Liver (tissue), 10 donors: ENCODE measurements at places on chromosomes 16 and 17.
A peak's percentile ranks its signal among the peaks of the same experiment; 100 is the strongest.

GRCh38 chr17:56678249-56679114, 85.0 kb downstream of the NOG start:
- no peak for DNase-seq

DNA sequence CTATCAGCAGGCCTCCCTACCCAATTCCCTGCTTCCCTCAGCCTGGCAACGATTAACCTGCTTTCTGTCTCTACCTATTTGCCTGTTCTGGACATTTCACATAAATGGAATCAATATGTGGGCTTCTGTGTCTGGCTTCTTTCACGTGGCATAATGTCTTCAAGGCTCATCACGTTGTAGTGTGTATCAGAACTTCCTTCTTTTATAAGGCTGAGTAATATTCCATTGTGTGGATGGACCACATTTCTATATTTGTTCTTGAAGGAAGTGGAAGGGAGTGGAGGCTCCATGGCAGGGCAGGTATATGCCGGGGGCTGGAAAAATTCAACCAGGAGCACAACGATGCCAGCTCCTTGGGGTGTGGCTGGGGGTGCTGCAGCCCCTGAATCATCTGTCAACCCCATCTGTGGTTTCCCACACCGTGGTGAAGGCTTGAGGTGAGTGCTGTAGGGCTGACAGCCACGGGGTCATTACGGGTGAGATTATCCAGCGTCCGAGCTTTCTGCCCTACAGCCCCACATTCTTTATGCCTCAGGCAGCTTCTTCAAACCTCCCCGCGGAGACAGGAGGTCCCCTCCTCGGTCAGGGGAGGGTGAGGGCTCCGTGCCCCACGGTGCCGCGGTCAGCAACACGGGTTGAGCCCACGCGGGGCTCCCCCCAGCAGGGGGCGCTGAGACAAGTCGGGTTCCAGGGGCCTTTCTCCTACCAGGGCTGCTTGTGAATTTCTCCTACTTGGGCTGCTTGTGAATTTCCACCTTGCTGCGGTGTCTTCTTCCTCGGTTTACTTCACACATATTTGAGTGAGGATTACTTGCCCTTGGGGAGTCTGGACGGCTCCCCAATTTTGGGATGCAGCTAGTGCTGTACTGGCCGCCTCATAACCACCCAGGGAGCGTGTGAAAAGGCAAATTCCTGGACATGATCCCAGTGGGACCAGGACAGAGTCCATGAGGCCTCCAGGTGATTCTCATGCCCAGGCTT, 18.3 kb upstream of the WFIKKN2 start:
- peak; percentile 68 for DNase-seq

DNA sequence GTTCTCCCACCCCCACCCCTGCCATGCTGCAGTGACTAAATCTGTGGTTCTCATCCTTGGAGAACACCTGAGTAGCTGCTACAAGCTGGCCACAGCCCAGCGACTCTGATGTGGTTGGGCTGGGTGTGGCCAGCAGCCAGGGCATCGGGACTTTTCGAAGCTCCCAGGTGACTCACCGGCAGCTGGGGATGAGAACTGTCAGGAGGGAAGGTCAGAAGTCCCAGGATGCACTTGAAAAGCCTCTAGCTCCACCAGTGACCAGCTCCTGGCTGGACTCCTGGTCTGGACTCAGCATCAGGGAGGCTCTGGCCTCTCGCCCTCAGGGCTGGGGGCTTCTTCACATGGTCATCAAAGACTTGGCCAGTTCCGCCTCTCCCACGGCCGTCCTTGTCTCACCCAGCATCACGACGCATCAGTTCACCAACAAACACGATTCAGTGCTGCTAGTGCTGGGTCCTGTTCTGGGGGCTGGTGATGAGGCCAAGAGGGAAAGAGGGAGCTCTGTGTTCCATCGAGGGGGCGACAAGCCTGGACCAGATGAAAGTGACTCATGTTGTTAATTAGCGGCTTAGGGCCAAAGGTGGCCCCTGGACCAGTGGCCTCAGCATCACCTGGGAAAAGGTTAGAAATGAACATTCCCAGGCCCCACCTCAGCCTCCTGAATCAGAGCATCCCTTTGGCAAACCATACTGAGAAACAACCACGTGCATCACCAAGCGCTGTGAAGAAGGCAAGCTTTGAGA, 3.9 kb upstream of the C17orf99 start:
- peak; percentile 35 for DNase-seq

GRCh38 chr16:86151239-86151851, 252.4 kb downstream of the IRF8 start:
- no peak for DNase-seq

DNA sequence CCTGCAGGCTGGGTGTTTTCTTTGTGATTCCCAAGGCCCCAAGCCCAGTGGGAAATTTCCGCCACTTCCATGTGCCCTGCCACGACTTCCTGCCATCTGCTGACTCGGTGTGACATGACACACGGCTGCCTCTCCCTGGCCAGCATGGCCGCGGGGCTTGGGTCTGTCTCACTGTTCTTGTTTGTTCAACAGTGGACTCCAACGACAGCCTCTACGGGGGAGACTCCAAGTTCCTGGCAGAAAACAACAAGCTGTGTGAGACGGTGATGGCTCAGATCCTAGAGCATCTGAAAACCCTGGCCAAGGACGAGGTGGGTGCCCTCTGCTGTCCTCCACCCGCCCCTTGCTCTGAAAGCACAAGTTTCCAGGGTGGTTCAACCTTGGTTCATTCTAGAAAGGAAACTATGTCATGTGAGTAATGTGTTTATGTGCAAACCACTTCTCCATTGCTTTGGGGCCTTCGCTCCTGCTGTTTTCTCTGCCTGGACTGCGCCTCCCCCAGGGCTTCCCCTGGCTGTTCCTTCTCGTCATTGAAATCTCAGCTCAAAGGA, 26.8 kb downstream of the KNOP1 start:
- no peak for DNase-seq

DNA sequence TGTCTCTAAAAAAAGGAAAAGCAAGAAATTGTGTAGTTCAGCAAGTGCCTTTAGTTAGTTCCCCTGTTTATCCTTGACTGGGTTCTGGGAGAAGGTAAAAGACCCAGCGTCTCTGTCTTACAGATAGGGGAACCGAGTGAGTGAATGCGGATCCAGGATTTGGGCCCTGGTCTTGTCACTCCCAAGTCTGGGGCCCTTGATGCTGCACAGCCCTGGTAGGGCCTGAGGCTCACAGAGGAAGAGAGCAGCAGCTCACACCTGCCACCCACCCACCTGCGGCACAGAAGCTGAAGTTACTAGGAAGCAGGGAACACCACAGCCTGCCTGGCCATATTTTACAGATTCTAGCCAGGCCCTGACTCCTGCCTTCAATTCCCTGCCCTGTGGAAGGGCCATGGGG, 22.2 kb downstream of the LASP1 start:
- DNase-seq = no peak

DNA sequence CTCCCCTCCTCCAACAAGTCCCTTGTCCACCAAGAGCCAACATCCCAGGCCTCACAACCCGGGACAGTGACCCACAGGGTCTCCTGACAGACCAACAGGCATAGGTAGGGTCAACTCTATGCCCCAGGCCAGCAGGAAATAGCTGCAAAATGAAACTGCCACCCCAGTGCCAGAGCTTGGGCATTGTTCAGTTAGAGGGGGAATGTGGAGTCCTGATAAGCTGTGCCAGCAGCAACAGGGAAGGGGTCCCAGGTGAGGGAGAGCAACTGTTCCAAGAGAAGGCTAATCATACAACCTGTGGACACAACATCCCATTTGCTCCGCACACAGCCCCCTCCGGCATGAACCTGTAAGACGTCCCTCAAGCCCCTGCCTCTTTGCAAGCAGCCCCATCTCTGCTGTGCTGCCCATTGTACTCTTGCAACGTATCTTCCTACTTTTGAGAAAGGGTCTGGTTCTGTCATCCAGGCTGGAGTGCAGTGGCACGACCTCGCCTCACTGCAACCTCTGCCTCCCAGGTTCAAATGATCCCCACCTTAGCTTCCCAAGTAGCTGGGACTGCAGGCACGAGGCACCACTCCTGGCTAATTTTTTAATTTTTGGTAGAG, 17.2 kb downstream of the CTRB2 start:
- DNase-seq = no peak

- peak; percentile 58 for DNase-seq
Observed at GRCh38 chr17:19533718-19534561, at the start of gene SLC47A1. Gene SLC47A1 (plus strand): TSS chr17:19533854. CDS start chr17:19533940, 86 bp downstream.

DNA sequence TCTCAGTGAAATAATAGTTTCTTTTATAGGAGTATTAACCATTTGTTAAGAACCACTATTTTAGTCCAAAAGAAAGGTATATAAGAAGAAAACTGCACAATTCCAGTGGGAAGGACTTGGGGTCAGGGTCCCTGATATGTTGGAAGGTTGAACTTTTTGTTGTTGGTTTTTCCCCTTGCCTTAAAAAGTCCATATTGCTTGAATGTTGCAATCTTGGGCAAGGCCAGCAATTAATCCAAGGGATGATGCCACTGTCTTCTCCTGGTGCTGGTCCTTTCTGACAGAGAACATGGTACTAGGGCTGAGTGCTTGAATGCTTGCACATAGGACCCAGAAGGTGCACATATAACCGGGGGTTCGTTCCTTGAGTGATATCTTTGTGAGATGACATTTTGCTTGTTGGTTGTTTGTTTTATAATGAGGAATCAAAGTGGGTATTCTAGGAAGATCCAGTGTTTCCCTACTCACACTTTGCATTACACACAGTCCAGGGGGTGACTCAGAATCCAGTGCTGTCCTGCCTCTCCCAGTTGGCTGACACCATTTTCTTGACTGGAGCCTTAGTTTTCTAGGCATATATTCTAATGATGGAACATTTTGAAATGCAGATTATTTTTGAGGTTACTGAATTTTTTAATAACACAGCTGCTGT, 54.9 kb downstream of the SIAH1 start:
- no peak for DNase-seq

GRCh38 chr17:33521784-33522183, 228.7 kb upstream of the ASIC2 start:
- DNase-seq = no peak

DNA sequence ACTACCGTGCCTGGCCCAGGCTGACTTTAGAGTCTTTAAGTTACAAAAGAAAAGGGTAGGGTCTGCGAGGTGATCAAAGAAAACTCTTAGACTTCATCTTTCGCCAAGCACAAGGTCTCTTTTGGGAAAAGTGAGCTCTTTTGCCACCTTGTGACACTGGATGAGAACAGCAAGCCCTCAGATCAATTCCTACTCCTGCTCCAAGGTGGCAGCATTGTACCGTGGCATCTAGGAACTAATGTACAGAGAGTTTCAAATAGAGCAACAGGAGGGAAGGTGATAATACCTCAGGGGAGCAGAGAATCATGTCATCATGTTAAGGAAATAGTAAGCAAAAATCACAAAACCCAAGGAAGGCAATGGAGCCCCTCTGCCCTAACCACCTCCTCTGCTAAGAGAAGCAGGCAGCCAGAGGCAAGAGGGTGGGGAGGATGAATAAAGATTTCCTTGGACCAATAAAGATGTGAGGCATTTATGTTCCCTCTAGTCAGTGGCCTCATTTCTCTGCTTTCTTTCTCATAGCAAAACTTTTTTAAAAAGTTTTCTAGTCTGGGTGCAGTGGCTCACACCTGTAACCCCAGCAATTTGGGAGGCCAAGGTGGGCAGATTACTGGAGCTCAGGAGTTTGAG, 2.1 kb upstream of the C17orf78 start:
- DNase-seq = peak; percentile 60

- DNase-seq = no peak
Observed at GRCh38 chr16:14356064-14356463, 274.0 kb downstream of the PARN start.

DNA sequence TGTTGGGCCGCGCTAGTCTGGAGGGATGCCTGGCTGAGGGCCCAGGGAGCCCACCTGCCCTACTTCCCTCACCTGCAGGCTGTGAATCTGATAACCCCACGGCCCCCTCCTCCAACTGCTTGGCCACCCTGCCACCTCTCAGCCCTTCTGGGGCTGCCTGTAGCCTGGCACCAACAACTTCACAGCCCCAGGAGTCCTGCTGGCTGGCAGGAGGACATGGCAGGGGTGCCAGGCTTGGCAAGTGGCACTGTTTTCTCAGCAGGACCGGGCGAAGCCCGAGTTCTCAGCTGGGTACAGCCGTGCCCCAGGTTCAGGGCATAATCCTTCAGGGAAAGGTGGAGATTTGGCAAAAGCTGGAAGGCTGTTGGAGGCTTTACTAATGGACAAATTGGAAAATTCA, 129.6 kb downstream of the CMIP start:
- DNase-seq = no peak

DNA sequence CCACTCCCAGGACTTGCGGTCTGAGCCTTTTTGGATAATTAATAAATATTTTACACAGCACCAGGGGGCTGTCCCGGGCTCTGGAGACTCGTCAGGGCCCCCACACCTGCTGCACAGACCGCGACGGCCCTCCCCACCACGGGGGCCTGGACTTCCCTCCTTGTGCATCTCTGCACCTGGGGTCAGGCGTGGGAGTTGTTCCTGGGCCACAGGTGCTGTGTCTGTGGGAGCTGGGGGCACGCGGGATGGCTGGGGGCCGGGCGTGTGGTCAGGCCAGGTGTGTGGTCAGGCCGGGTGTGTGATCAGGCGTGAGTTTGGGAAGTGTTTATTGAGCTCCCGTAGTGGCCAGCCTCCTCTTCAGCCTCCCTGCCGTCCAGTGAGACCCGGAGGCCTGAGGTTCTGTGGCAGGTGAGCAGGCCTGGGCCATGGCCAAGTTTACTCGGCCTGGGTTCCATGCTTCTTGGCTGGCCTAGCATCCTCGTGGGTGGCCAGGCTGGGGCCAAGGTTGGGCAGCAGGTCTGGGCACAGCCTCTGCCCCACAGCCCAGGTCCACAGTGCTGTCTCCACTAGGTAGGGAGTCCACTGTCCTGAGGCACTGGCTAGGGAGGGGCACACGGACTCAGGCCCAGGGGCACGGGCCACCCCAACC, 1.9 kb upstream of the STUB1 start:
- no peak for DNase-seq

DNA sequence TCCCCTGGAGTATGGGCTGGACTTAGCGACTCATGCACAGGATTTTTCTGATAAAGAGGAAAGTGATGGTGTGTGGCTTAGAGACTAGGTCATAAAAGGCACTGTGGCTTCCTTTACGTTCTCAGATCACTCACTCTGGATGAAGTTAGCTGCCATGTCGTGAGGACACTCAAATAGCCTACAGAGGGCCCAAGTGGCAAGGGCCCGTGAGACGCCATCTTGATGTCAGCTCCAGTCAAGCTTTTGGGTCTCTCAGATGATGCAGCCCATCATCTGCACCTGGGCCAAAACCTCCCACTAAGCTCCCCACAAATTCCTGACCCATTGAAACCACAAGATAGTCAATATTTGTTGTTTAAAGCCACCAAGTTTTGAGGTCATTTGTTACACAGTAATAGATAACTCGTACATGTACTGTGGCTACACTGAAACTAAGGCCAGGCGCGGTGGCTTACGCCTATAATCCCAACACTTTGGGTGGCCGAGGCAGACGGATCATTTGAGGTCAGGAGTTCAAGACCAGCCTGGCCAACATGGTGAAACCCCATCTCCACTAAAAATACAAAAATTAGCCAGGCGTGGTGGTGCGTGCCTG, 14.7 kb downstream of the ST6GALNAC2 start:
- DNase-seq = no peak
